ACHN (cell line): ENCODE measurements at places on chromosomes 4 and X.

- no peak for DNase-seq
These were observed 18.2 kb upstream of the ANK2 start for GRCh38 chr4:113031212-113031611.

DNA sequence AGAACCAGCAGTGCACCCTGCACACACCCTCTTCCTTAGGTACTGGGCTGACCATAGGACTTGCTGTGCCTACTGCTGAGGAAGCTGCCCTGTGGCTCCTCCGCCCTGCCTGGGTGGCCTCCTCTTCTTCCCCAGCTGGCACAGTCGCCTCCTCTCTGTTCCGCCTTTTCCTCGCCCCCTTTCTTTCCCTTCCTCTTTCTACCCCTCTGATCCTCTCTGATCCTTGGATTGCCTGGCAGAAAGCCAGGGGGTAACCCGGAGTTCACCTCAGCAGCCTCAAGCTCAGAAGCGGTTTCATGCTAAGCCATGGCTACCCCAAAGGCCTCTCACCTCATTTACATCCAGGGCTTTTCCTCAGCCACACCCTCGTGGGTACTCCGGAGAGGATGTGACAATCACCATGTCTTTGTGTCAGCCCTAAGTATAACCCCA is 136.2 kb downstream of the SMIM20 start:
- no peak for DNase-seq

GRCh38 chrX:51894697-51895336 is 1.4 kb downstream of the MAGED1 start:
- DNase-seq, result no peak

DNA sequence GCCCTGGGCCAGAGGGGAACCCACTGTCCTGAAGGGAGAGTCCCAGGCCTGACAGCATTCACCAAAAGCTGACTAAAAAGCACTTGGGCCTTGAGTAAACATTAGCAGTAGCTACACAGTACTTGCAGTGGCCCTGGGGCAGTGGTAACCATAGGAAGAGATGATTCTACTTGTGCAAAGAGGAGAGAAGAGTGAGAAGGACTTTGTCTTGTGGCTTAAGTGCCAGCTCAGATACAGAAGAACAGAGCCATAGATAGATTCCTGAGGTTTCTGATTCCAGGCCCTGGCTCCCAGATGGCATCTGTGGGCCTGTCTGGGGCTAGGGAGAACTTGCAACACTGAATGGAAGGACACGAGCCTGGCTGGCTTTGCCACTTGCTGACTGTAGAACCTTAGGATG is 100.5 kb downstream of the PTCHD1 start:
- no peak for DNase-seq

- no peak for DNase-seq
These were observed 23.4 kb downstream of the PDE6B start for GRCh38 chr4:648579-649292.

DNA sequence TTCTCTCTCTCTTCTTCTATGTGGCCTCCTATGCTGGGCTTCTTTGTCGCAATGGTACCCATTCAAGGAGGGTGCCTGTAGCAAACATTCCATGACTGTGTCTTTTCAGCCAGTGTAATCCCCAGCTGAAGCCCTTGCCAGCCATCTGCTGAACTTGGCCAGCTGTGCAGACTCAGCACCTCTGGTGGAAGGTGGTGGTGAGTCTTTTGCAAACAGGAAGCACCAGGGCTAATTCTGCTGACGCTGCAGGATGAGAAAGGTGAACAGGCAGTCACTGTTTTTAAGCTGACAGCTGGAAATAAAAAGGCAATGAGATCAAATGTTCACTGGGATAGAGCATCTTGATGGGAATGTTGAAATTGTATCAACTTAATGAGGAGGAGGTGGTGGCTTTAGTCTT is 298.7 kb upstream of the CLNK start:
- DNase-seq, result no peak

GRCh38 chr4:133638751-133639150 is 489.7 kb downstream of the PCDH10 start:
- no peak for DNase-seq

DNA sequence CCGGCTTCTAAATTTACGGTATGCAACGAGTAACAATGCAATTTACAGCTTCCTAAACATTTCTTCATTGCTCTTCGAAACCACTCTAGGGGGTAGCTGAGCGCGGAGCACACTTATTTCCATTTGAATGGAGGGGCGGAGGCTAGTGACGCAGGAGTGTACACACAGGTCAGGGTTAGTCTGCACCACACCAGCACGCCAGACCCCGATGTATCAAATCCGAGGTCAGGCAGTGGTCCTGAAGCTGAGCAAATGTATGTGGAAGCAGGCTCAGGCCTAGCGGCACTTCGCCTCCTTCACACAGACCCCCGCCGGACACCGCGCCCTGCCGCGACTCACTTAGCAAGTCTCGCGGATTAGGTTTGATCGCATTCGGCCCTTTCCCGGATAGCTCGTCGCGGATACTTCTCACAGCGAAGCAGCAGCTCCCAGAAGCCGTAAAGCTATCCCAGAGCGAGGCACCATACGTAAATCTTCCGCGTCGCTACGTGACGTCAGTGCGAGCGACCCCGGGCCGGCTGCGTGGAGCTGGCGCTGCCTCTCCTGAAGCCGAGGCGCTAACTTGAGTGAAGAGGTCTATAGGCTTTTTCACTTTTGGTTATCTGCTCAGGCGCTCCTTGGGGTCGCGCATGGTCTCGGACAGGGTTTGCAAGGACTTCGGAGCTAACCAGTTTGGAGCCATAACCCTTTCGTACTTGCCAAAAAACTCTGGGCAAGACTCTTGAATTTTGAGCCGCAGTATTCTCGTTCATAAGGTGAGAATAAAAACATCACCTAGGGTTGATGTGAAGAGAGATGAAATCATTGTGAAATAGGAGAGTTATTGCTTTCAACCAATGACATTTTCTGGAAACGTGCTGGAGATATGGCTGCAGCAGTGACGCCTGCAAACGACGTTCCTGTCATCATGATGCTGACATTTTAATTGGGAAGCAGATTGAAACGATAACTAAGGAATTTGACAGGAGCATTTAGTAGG is at the start of gene AASDH:
TSS of gene AASDH (minus strand) at position 469 of the 979 bp plus-strand sequence. CDS start 3,192 bp downstream, outside the sequence.
- DNase-seq, result peak; percentile 93

DNA sequence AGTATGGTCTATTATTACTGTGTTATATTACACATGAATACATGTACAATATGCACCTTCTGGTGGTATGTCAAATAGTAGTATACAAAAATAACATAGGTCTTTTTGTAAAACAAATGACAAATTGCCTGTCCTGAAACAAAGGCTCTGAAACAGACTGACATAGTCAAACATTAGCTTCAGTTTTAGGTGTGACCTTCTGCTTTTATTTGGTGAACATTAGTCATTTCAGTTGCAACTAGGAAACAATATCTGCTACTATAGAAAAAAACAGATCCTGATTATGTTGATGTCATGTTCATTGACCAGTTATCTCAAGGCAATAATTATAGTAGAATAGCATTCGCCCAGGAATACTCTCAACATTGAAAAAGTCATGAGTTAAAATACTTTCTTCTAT is 123.0 kb downstream of the CHRNA9 start:
- DNase-seq, result no peak

GRCh38 chrX:125205133-125205917 is 114.3 kb upstream of the TEX13C start:
- peak; percentile 71 for DNase-seq
